Mesenteric fat pad (tissue), 1 donor: ENCODE measurements at places on chromosomes 11 and 22. TPM values are rescaled to one million over a fixed set of nuclear protein-coding genes. Genes with fewer than 3 reads are reported as not detected.

DNA sequence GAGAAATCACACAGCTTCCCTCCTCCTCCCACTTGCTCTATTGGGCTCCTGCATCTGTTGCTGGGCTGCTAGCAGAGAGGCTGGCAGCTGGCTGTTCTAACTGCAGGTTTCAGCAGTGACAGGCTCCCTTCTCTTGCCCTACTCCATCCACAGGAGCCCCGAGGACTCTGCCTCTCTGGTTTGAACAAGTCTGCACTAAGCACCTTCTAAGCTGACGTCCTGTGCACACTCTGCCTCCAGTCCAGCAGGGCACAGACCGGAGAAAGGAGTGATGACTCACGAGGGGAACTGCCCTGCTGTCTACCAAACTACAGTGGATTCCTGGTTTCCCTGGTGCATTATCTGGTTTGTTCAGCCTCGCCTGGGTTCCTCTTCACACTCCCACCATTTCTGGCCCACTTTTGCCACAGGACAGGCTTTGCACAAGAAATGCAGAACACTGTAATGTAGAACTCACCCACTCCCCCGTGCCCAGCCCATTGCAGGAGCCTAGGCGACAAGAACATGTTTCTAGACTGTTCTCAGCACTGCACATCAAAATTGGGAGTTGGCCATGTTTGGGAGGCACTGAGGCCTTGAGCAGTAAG lies 26.0 kb downstream of the IL10RA start:
- no peak for DNase-seq

DNA sequence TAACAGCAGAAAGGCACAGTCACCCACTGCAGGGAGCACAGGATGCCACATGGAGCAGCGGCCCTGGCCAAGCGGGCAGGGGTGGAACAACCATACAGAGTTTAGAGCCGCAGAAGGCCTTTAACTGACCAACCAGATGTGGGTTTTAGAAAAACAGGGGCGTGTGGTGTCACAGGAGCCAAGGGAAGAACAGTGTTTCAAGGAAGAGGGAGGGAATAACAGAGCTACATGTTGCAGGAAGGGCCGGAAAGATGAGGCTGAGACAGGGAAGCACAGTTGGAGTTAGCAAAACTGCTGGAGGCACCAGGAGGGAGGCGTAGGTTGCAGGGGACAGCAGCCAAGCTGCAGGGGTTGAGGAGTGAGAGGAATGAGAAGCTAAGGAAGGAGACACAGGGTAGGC lies 7.8 kb upstream of the NAA40 start:
- DNase-seq: no peak

- no peak for DNase-seq
Measured at GRCh38 chr11:126888115-126888712, 112.4 kb downstream of the KIRREL3 start.

- DNase-seq: no peak
Measured at GRCh38 chr11:133047771-133048115, 484.6 kb downstream of the OPCML start.

DNA sequence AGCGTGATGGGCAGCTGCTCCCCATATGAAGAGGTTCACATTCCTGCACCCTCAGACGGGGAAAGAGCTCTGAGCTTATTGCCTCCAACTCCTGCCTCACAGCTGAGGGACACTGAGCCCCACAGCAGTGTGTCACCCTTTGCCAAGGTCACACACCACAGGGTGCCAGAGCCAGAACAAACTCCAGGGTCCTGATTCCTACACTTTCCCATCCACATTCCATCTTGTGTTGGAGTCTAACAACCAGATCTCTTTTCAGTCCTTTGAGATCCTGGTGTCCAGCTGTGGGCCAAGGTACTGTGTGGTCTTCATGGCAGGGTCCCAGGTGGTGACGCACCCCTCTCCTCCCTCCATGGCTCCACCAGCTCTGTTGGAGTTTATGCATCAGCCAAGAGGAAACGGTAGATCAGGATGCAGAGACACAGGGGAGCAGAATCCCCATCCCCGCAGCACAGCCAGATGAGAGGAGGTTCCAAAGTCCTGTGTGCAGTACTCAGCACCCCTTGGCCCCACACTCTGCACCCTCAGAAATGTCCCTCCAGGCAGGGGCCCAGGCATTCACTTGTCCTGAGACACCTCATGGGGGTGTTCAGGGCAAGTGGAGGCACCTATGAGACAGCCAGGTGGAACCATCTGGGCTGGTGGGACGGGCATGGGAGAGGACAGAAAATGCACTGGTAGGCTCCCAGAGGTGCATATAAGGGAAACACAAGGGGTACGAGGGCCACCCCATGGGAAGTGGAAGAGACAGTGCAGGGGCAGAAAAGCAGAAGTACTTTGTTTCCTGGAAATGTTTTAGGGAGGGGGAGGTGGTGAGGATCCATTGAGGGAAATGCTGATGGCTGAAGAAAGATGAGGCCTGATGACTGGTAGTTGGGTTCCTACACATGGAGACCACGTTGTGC lies 32.6 kb upstream of the GNAZ start:
- DNase-seq: peak; percentile 77

GRCh38 chr22:39343259-39344045 lies 6.3 kb upstream of the SYNGR1 start:
- no peak for DNase-seq

GRCh38 chr11:132683602-132684001 lies 848.7 kb downstream of the OPCML start:
- DNase-seq: no peak

GRCh38 chr11:117686711-117687110 lies 110.3 kb downstream of the DSCAML1 start:
- DNase-seq: no peak

- no peak for DNase-seq
Measured at GRCh38 chr11:27535103-27535502, 28.5 kb upstream of the LIN7C start.

DNA sequence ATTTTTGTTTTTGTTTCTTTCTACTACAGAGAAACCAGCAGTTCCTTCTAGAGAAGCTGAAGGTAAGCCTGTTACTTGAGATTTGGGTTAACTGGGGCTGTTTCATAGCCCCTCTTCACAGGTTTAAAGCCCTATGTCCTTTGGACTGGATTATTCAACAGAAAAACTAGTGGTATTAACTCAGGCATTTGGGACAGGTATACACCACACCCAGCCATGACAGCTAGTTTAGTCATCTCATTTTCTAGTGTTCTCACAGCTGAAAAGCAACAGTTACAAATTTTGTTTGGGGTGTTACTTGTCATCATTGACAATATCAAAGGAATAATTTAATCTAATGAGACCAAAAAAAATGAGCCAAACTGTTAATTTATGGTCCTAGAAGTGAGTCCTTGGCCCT lies 14.0 kb downstream of the LAYN start:
- no peak for DNase-seq

DNA sequence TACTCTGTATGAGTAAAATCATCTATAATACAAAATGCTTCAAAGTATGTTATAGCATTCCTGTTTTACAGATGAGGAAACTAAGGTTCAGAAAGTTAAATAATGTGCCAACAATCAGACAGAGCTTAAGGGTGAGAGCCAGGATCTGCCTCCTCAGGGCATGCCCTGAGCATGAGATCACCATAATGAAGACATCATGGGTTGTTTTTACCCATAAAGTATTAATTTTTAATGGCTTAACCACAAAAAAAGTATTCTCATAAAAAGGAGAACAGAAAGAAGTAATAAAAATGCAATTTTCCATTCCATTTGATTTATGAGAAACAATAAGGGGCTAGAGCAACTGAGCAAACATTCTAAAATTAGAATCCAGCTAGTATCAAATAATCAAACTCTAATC lies 534.3 kb upstream of the ARHGAP42 start:
- no peak for DNase-seq

DNA sequence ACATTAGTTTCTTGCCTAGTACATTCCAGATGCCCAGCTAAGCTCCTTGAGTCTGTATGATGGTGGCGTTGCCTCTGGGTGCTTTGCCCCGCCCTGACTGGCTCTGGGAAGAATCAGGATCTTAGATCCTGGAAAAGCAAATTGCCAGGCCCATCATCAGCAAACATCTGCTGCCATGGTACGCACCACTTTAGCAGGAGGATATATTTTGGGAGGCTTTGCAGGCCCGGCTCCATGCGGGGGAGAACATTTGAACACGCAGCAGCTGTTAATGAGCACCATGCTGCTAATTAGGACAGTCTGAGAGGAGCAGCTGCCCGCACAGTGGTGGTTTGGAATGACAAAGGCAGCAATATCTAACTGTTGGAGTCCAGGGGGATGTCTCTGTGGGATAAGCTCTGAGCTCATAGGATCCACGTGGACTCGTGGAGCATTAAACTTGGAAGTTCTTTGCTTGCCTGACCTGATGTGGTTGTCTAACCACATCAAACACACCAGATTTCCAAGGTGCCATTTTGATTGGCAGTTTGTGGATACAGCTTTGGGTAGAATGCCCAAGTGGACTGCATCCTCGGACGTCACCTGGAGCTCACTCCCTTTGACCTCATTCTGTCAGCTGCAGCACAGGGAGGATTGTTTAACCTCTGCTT lies 217.0 kb upstream of the ZBED5 start:
- DNase-seq: no peak

GRCh38 chr11:110859998-110860397 lies 147.8 kb upstream of the ARHGAP20 start:
- DNase-seq: no peak

DNA sequence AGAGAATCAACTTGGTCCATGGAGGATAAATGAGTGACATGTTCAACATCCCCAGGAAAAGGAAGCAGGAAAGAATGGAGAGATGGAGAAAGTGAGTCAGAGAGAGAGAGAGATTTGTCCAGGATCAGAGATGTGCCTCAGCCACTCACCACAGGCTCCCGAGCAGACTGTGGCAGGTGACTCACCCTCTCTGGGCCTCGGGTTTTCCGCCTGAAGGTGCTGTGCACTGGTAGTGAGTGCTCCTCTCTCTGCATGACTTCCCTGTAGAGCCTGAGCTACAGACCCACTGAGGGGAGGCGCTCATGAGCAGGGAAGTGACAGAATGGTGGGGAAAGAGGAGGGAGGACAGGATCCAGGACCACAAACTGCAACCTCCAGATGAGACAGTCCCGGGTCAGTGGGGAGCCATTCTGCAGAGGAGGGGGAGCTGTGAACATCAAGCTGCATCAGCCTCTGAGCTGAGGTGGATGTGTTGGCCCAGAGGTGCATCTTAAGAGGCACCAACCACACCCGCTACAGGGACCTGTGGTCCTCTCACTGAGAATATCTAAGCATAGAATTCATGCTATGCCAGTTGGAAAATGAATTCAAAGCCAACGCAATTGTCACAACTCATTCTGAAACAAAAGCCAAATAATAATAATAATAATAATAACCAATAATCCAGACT lies 433.4 kb downstream of the BRD1 start:
- DNase-seq: peak; percentile 51

DNA sequence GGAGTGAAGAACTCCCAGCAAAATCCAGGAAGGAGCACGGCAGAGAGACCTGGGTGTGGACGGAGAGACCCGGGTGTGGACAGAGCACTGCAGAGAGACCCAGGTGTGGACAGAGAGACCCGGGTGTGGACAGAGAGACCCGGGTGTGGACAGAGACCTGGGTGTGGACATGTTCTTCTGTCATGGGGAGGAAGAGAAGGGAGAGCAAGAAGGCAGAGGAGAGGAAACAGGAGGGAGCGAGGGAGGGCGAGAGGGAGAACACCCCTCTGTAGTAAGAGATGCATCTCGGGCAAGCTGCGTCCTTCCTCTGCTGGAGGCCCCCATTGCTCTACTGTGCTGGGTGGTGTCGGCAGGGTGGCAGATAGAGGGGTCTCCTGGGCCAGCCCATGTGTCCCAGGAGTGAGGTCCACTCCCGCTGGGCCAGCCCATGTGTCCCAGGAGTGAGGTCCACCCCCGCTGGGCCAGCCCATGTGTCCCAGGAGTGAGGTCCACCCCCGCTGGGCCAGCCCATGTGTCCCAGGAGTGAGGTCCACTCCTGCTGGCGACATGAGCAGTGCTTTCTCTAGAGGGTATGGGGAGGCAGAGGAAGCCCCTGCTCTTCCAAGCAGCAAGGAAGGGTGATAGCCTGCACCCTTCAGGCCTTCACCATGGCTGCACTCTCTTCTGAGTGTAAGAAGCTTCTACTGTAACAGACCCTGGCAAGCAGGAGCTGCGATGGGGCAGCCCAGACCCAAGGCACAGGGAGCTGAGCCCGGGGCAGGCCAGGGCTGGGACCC lies 934.2 kb downstream of the BRD1 start:
- DNase-seq: peak; percentile 60

- DNase-seq: no peak
Measured at GRCh38 chr11:93623179-93623578, 38.3 kb upstream of the CEP295 start.

- no peak for DNase-seq
Measured at GRCh38 chr11:64597671-64598101, 6.7 kb downstream of the SLC22A12 start.

DNA sequence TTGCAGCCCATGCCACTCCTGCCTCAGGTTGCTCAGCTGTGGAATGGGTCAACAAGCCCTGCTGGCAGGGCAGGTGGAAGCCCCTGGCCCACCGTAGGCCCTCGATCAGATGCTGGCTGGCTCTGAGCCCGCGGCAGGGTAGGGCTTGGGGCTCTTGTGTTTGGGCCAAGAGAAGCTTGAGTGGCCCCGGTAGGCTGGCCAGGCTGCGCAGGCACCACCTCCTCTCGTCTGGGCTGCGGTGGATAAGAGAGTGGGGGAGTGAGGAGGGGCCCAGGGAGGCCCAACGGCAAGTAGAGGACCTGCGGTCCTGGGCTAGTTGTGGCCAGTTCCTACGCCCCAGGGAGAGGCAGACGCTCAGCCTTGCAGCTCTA lies 115.2 kb downstream of the CEP164 start:
- no peak for DNase-seq

GRCh38 chr22:31308181-31308580 lies 15.9 kb upstream of the PIK3IP1 start:
- DNase-seq: no peak

DNA sequence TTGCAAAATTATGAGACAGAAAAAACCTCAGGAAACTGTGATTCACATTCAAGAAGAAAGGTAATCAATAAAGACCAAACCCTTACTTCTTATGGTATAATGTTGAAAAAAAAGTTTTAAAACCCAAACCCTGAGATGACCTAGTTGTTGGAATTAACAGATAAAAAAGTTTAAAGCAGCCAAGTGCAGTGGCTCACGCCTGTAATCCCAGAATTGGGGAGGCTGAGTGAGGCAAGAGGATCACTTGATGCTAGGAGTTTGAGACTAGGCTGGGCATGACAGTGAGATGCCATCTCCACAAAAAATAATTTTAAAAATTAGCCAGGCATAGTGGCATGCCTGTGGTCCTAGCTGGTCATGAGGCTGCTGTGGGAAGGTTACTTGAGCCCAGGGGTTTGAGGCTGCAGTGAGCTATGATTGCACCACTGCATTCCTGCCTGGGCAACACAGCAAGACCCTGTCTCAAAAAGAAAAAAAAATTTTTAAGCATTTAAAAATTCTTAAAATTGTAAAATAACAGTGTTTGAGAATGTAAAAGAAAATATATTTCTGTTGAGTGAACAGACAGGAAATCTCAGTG lies 85.1 kb downstream of the EFCAB6 start:
- no peak for DNase-seq

- DNase-seq: no peak
Measured at GRCh38 chr11:57778318-57779037, 16.9 kb downstream of the CTNND1 start.

FADD gene
- total RNA-seq: 29.3 TPM

UPK2 gene
- total RNA-seq: not detected

ZNF214 gene
- 0.96 TPM for total RNA-seq

GLYAT gene
- total RNA-seq: 6.4 TPM

GDPD4 gene
- not detected for total RNA-seq

OR2AT4 gene
- total RNA-seq: not detected

APOL5 gene
- total RNA-seq: not detected

RAB38 gene
- 3.5 TPM for total RNA-seq

SGSM1 gene
- total RNA-seq: 0.16 TPM

MMP27 gene
- not detected for total RNA-seq

RAPSN gene
- total RNA-seq: 0.55 TPM

NCR3LG1 gene
- 4.1 TPM for total RNA-seq

TTLL12 gene
- total RNA-seq: 27.0 TPM
